ENCODE measurements at places on chromosomes 5 and 9. TPM values are rescaled to one million over a fixed set of nuclear protein-coding genes. Genes with fewer than 3 reads are reported as not detected.

The N4BP3 gene
- 12.8 TPM for total RNA-seq

The GAS1 gene
- total RNA-seq = 104 TPM

The PCDHA1 gene
- total RNA-seq = 0.19 TPM

The NUTM2F gene
- total RNA-seq = 0.22 TPM

GRCh38 chr5:150001660-150002486 lies 1.3 kb downstream of the HMGXB3 start:
- H3K27me3 ChIP-seq = no peaks in the 10 kb centered on the region
- peaks cover 13% of the 10 kb centered on the region for H3K4me1 ChIP-seq
- peak; percentile 75 for DNase-seq
- peaks cover under 1% of the 10 kb centered on the region for H3K36me3 ChIP-seq
- peak overlapping the region; percentile 76 for H3K4me3 ChIP-seq
- H3K27ac ChIP-seq = no peak overlapping the region

DNA sequence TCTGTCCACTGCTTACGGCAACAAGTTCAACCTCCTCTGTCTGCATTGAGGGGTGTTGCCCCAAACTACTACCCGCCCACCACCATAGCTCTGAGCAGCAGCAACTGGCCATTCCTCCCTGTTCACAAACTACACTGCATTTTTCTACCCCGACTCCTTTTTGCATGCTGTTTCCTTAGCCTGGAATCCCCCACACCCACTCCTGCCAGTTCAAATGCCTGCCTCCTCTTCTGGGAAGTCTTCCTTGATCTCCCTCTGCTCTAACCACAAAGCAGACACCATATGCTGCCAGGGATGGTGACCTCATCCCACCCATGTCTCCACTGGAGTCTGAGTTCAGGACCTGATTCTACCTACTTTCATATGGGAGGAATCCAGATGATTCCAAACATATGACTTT lies 13.3 kb downstream of the ALDH1B1 start:
- no peak for DNase-seq
- no peak overlapping the region for H3K4me3 ChIP-seq
- peaks cover 4% of the 10 kb centered on the region for H3K4me1 ChIP-seq
- H3K27ac ChIP-seq = no peak overlapping the region
- H3K36me3 ChIP-seq = no peaks in the 10 kb centered on the region

GRCh38 chr9:5644501-5644900 lies 15.6 kb downstream of the RIC1 start:
- no peaks in the 10 kb centered on the region for H3K4me1 ChIP-seq
- H3K36me3 ChIP-seq = no peaks in the 10 kb centered on the region
- H3K27me3 ChIP-seq = no peaks in the 10 kb centered on the region
- no peak overlapping the region for H3K4me3 ChIP-seq
- no peak overlapping the region for H3K27ac ChIP-seq
- no peak for DNase-seq

- DNase-seq = peak; percentile 57
- H3K4me1 ChIP-seq = peaks cover 16% of the 10 kb centered on the region
- H3K4me3 ChIP-seq = peak overlapping the region; percentile 75
- no peaks in the 10 kb centered on the region for H3K36me3 ChIP-seq
- H3K27ac ChIP-seq = no peak overlapping the region
These were observed 1.5 kb downstream of the PCSK1 start for GRCh38 chr5:96431376-96432187.

DNA sequence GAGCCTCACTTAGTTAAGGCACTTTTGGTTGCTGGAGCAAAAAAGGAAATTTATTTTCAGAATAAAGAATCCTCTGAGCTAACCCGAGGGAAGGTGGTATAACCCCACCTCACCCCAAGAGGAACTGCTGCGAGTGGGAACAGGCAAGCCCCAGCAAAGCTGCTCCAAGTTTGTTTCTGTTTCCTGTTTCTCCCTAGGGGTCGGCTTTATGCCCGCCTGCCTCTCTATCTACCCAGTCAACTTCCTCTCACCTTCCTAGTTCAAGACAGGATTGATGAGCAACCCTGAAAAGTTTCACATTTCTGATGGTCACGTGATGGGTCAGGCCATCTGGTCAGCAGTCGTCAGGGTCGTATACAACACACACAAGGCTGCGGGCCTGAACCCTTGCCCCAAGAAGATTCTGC lies 31.1 kb downstream of the TRIO start:
- H3K27ac ChIP-seq = no peak overlapping the region
- H3K27me3 ChIP-seq = no peaks in the 10 kb centered on the region
- peaks cover 58% of the 10 kb centered on the region for H3K4me1 ChIP-seq
- no peak overlapping the region for H3K4me3 ChIP-seq
- no peak for DNase-seq

GRCh38 chr9:10806868-10807267 lies 194.1 kb upstream of the PTPRD start:
- peaks cover 14% of the 10 kb centered on the region for H3K4me1 ChIP-seq
- H3K4me3 ChIP-seq = no peak overlapping the region
- H3K36me3 ChIP-seq = no peaks in the 10 kb centered on the region
- DNase-seq = peak; percentile 16

- no peak for DNase-seq
- H3K36me3 ChIP-seq = no peaks in the 10 kb centered on the region
- no peak overlapping the region for H3K27ac ChIP-seq
These were observed 116.7 kb downstream of the NR6A1 start for GRCh38 chr9:124654431-124654830.

DNA sequence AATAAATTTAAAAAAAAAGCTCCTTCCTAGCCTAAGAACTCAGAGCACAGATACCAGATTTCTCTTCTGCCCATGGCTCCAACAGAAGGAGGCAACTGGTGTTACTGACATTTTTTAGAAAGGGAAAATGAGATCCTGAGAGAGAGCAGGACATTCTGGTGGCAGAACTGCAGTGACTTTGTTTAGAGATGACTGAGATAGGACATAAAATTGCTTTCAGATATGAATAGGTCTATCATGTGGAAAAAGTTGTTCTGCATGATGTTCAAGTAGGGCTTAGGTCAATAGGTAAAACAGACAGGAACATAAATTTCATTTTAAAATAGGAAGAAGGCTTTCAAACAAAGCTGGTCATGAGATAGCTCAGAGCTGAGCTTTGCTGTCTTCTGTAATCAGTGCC lies 49.6 kb downstream of the NIPAL4 start:
- DNase-seq = no peak
- no peak overlapping the region for H3K4me3 ChIP-seq
- H3K36me3 ChIP-seq = no peaks in the 10 kb centered on the region

DNA sequence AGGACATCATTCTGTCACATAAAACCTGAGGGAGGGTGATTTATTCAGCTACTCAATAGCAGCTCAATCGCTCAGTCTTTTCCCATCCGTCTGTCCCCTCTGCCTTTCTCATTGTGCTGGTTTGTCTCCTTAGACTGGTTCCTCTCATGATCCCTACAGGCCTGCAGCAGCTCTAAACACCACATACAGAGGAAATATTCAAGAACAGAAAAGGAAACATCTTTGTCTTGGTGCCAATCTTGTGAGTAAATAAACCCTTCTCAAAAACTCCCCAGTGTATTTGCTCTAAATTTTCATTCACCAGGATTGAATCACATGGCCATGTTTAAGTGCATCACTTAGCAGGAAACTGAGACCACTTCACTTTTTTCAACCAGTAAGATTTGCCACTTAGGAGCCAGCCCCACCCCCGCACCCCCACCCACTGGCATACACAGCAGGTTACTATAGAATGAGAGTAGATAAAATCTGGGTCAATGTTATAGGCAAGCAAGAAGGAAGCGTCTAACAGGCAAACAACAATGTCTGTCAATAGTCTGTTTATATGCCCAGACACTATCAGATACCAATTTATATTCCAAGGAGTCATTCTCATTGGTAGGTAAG lies 895.5 kb upstream of the DMAC1 start:
- peaks cover 15% of the 10 kb centered on the region for H3K4me1 ChIP-seq
- no peaks in the 10 kb centered on the region for H3K36me3 ChIP-seq
- no peak overlapping the region for H3K4me3 ChIP-seq
- H3K27me3 ChIP-seq = no peaks in the 10 kb centered on the region
- peak; percentile 16 for DNase-seq

GRCh38 chr9:133976191-133976861 lies 15.8 kb downstream of the VAV2 start:
- peaks cover 27% of the 10 kb centered on the region for H3K4me1 ChIP-seq
- H3K4me3 ChIP-seq = no peak overlapping the region
- no peak for DNase-seq
- H3K27me3 ChIP-seq = no peaks in the 10 kb centered on the region

DNA sequence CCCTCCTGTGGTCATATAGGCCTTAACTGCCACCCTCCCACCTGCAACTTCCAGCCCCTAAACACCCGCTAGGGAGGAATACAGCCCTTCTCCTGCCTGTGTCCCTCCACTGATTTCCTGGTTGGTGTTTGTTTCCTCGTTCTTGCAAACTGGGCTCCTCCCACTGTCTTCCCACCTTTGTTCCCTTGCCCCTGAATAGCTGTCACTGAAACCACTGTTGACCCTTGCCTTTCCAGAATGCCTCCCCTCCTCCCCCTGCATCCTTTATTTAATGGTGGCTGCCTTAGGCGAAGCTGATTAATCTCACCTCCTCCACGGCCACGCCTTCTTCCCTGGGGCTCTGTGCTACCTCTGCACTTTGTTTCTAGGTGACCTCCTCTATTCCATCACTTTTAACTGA lies 626.7 kb downstream of the BNC2 start:
- H3K27ac ChIP-seq = peak overlapping the region; percentile 38
- DNase-seq = peak; percentile 79
- H3K4me1 ChIP-seq = peaks cover 27% of the 10 kb centered on the region
- H3K36me3 ChIP-seq = no peaks in the 10 kb centered on the region
- no peak overlapping the region for H3K4me3 ChIP-seq
- H3K27me3 ChIP-seq = no peaks in the 10 kb centered on the region

DNA sequence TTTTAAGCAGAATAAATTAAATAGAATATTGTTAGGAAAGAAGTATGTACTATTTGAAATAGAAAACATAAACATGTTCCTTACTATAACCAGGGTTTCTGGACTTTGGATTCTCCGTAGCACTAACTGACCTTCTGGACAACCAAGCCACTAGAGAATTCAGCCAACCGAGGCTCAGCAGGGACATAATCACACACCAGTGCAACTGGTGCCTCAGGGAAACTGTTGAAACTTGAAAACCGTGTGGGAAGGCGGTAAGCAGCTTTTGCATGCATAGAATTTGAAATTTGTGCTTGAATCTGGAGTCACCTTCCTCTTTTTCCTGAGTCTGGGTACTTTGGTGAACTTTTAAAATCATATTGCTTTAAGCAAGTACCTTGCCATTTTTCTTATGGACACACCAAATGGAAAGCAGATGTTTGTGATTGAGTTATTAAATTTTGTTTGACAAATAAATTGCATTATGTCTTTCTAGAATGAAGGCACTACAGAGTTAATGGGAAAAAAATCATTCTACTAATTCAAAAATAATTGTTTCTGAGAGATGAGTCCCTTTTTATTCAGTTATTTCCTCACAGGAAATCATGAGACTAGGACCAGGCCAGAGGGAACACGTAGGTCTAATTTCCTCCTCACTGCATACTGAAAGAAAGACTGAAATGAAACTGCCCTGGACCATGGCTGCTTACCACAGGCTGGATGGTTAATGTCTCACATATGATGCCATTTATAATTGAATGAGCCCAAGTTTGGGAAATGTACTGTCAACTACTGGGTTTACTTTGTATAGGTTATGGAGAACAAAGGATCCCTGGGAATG lies 20.6 kb upstream of the SCAMP1 start:
- no peak for DNase-seq
- no peaks in the 10 kb centered on the region for H3K27me3 ChIP-seq
- H3K4me1 ChIP-seq = peaks cover 16% of the 10 kb centered on the region

DNA sequence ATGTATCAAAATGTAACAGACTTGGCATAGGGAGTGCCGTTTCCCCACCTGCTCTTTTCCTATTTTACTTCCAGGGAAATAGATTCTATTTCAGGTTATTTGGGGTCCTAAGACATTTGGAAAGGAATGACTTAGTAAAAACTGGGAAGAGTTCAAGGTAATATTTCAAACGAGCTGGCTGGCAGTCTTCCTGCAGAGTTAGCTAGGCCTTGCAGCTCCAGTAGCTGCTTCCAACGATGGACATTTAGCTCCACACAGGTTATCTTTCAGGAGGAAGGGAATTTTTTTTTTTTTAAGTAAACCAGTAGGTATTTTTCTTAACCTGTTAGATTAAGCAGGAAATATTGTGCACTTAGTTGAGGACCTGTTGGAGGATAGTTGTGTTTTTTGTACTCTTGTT lies 45.2 kb downstream of the TLE4 start:
- no peaks in the 10 kb centered on the region for H3K27me3 ChIP-seq
- H3K4me3 ChIP-seq = no peak overlapping the region
- H3K27ac ChIP-seq = peak overlapping the region; percentile 11
- H3K4me1 ChIP-seq = peaks cover 90% of the 10 kb centered on the region
- DNase-seq = no peak

- DNase-seq = no peak
- H3K4me3 ChIP-seq = no peak overlapping the region
- H3K27me3 ChIP-seq = no peaks in the 10 kb centered on the region
- no peak overlapping the region for H3K27ac ChIP-seq
- no peaks in the 10 kb centered on the region for H3K4me1 ChIP-seq
These were observed 149.1 kb upstream of the VCAN start for GRCh38 chr5:83322273-83322924.

DNA sequence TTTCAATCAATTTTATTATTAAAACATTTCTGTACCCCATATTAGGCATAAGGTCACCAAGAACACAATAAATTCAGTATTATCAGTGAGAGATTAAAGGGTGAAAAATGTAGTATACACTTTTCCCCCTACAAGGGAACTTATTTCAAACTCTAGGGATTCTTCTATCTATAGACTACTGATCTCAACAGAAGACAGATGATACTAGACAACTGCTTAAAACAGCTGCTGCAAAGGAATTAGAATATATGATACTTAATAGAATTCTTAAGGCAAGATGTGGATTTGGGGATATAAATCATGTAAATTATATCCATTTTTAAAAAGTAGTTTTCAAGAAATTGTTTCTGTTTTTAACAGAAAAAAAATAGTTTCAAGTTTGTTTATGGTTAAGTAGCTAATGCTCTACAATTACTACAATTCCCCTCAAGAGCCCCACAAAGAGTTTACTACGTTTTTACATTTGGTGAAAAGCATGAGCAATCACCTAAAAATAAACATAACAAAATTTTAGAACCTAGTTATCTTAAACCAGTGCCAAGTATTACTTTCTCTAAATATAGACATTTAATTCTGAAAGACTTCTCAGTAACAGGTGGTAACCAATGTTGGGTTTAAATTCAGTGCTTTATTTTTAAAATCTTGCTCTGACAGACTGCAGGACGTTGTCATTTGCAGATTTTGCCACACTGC lies 6.0 kb downstream of the KIF24 start:
- no peaks in the 10 kb centered on the region for H3K27me3 ChIP-seq
- no peak overlapping the region for H3K27ac ChIP-seq
- H3K4me3 ChIP-seq = no peak overlapping the region
- no peaks in the 10 kb centered on the region for H3K36me3 ChIP-seq
- DNase-seq = no peak

- H3K27me3 ChIP-seq = no peaks in the 10 kb centered on the region
- H3K27ac ChIP-seq = no peak overlapping the region
- no peaks in the 10 kb centered on the region for H3K4me1 ChIP-seq
- no peaks in the 10 kb centered on the region for H3K36me3 ChIP-seq
These were observed 72.5 kb upstream of the RASA1 start for GRCh38 chr5:87195104-87195591.

All from neural progenitor cell (in vitro differentiated cells).